ENCODE measurements at places on chromosomes 6 and 20. TPM values are rescaled to one million over a fixed set of nuclear protein-coding genes. Genes with fewer than 3 reads are reported as not detected.
A peak's percentile ranks its signal among the peaks of the same experiment; 100 is the strongest.

DNA sequence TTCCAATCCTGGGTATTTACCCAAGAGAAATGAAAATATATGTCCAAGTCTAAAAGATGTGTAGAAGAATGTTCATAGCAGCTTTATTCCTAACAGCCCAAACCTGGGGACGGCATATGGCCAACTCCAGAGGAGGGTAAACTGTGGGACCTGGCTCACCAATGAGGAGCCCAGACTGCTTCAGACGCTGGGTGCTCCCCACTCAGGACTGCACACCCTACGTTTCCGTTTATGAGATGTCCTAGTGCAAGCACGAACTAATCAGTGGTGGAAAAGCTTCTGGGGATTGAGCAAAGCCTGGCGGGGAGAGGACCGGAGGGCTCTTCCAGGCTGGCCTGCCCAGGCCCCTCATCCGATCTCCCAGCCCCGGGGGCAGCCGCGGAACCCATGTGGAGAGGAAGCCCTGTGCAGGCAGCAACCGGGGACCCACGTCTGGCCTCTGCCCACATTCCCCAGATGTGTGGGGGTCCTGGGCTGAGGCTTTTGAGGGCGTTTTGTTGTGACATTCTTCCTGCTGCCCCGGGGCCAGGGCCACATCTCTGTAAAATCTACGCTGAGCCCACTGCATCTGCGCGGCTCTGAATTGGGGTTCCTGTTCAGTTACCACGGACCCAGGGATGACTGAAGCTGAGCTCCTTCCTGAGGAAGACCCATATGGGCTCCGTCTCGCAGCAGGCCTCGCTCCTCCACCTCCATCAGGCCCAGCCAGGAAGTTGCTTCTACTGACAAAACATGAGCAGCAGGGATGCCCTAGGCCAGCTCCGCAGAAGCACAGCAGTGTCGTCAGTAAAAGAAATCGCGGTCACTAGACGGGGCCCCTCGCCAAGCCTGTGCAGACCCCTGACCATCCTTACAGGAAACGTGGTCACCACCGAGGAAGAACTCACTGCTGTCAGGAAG lies 188.0 kb downstream of the DLL1 start:
- no peak for DNase-seq

DNA sequence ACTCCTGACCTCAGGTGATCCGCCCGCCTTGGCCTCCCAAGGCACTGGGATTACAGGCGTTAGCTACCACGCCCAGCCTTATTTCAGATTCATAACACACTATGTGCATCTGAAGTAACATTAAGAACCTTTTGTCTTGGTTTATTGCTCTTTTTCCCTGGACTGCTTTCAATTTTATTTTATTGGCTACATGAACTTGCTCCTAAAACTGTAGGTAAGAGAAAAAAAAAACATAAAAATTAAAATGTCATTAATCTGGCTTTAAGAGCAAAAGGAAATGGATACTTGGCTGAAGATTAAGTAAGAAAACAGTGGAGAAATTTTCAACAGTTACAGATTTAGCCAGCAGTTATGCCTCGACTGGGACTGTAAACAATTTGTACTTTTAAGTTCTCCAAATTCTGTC lies 62.5 kb downstream of the GJA1 start:
- no peak for DNase-seq

DNA sequence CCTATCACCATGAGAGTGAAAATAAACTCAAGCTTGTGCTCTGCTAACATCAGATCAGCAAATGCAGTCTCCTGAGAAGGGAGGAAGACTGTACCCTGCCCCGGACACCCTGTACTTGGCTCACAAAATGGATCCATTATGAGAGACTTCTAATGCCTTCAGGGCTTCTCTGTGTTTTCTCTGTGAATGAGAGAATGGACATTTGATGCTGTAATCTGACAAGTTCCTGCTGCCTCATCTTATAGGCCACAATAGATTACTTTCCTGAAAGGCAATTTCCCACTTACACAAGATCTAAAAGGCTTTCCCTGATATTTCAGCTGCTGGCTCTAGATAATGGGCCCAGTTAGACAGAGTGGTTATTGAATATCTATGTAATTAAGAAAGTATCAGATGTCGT lies 117.2 kb downstream of the OTOR start:
- no peak for DNase-seq

DNA sequence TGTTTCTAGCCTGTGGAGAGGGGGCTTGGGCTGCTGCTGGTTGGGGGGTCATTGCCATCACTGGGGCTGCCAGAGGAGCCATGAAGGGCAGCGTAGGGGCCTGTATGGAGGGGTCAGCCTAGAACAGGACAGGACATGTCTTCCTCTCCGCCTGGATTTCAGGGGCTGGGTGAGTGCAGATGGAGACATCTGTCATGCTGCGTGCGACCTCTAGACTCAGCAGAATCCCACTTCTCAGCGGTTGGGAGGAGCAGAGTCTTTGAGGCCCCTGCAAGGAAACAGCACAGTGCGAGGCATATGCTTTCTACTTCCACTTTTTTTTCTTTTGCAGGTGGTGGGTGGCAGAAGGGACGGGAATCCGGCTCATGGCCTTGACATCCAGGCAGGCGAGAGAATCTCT lies 67.9 kb downstream of the EZR start:
- DNase-seq, result no peak

GRCh38 chr20:19113343-19113930 lies 99.0 kb upstream of the SLC24A3 start:
- DNase-seq, result no peak

DNA sequence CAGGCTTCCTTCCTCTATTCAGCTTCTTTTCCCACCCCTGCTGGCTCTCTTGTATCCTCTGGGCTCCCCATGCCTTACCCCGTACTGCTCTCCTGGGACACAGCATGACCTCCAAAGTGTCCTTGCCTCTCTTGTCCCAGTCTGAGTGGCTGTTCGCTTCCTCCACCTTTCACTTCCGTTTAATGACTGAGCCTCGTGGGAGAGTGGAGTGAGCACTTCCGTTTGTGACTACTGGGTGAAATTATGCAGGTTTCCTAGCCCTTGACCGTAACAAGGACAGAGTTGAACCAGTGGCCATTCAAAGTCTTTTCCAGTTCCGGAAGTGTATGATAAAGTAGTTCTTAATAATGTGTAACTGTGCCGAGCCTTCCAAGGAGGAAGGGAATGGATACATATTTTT lies 109.2 kb downstream of the ARID1B start:
- no peak for DNase-seq

GRCh38 chr6:139544701-139545057 lies 170.2 kb upstream of the CITED2 start:
- no peak for DNase-seq

GRCh38 chr6:158817728-158818580 lies 1.2 kb downstream of the EZR start:
- DNase-seq, result peak; percentile 60

GRCh38 chr20:14526891-14527290 lies 189.5 kb upstream of the FLRT3 start:
- no peak for DNase-seq

GRCh38 chr6:53179961-53180651 lies 31.5 kb upstream of the GCM1 start:
- no peak for DNase-seq

DNA sequence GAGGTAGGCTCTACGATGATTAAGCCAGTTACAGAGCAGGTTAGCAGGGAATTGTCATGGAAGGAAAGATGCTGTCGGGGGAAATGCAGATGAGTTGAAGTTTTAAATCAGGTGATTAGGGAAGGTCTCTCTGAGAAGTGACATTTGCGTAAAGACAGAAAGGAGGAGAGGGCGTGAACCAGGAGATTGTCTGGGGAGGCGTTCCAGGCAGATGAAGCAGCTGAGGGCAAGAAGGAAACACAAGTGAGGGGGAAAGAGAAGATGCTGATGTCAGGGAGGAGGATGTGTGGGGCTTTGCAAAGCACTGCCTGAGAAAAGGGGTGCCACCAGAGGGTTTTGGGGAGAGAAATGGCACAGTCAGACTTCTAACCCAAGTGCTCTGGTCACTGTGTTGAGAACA lies 2.5 kb upstream of the TMEM14B start:
- DNase-seq, result no peak

DNA sequence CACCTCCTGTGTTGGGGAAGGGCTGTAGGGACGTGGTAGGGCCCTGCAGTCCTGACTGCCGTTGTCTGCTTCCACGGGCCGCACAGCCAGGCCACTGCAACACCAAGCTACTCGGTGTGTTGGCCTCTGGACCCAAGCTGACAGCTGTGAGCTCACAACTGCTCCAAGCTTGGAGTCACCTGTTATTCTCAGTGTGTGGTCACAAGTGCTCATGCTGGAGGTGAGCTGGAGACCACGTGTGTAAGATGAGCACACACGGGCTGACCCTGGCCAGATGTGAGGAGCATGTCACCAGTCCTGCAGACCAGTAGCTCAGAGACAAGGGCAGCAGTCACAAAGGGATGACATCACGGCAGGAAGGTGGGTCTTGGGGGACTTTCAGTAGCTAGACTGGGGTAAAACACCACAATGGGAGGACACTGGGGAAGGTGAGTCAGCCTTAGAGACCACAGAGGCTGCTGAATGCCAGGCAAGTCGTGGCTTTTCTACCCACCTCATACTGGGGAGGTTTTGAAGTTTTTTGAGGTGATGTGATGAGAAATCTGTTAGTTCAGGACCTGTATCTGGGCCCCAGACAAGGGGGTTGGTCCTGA lies 87.3 kb downstream of the FAM120B start:
- no peak for DNase-seq

DNA sequence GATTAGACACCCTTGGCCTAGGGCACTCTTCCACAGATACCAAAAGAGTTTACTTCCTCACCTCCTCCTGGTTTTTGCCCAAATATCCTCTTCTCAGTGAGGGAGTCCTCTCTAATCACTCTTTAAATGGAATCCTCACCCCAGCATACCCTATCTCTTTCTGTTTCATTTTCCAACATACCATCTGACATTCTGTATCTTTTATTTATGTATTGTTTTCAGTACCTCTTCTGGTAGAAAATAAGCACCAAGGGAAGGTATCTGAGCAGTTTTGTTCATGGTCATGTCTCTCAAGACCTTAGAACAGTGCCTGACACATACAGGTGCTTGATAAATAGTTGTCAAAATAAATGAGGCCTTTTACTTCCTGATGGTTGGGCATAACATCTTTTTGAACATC lies 55.1 kb downstream of the KIAA0408 start:
- DNase-seq, result no peak

DNA sequence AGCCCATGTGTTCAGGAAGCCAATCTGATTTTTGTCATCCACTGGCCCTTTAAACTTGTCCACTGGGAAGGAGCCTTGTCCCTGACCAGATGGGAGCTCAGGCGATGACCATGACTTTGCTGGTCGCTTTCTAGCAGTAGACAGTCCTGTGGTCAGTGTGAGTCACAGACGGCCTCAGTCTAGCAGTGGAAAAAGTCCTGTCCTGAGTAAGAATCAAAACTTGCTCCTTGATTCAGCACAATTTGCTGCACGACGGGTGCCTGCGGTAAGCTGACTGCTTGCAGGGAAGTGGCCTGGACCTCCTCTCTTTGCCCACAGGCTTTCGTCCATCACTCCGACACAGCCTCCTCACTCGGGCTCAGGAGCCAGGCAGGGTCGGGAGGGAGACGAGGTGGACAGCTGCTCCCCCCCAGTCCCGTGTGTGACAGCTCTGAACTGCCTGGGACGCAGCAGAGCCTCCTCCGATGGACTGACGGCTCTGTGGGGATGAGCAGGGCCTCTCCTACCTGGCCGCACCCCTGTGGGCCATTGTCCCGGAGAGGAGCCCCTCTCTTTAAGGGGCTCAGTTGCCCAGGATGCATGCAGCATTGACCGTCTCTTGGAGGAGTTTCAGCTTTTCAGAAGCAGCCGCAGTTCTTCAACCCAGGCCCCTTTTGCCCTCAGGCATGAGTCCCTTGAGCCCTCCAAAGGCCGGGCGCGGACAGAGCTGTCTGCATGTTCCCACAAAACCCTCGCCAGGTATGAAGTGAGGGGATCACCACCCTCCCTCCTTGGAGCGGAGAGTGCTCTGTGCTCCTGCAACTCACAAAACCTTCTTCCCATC lies 209.2 kb downstream of the ANKRD60 start:
- DNase-seq, result no peak

- no peak for DNase-seq
These were observed 2.8 kb downstream of the TENT5A start for GRCh38 chr6:81749707-81750106.

DNA sequence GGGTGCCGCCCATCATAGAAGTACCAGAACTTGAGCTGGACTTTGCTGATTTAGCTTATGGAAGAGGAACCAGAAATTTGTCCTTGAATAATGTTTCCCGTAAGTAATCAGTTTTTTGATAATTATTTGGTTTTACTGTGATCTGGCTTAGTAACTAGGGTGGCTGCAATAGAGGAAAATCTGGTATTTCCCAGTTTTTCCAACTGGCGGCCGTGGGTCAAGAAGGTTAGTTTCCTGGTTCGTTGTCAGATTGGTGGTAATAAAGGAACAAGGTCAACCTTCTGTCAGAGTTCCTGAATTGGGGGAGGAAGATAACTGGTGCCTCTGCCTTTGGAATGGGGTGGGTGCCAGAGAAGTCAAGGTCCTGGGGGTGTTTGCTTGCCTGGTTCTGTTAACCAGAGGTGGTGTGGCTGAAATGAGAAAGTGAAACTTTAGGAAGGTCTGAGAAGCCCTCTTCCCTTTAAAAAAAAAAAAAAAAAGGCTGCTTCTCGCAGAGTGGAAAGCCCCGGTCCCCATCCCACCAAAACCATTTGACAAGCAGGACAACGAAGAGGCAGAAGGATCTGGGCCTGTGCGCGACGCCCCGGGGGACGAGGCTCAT lies at the start of gene CALHM6:
Gene CALHM6 (plus strand): TSS at position 45 of the 601 bp plus-strand sequence. CDS start 555 bp downstream, at position 600.
- DNase-seq, result peak; percentile 50

GRCh38 chr20:23159256-23159946 lies 73.3 kb upstream of the CD93 start:
- DNase-seq, result no peak

DNA sequence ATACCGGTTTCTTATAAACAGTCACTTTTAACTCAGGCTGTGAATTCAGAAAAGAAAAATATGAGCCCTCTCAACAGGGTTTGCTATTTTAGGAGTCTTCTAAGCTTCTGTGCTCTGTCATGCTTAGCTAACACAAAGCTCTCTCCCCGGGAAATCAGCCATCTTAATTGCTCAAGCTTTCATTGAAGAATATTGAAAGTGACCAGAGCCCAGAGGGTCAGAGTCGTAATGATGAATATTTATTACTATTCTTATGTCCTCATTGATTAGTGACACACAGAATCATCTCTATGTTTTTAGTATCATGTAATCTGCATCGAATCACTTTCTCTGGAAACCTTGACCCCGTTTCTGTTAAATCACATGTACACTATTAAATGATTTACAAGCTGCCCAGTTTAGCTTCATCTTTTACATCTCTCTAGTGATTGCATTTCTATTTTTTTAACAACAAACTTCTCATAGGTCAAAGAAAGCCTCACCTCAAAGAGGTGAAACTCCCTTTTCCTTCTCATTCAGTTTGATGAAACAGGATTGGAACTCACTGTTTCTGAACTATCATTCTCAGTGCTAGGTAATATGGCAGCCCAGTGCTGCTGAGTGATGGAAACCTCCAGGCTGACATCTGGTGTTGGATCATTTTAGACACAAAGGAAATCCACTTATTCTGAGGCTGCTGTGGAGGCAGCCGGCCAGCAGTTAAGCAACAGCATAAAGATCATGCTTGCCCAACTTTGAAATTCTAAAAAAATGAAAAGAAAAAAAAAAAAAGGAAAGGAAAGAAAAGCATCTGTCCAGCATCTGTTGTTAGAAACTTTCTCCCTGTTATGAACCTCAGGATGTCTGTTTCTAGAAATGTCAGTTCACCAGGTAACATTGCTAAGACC lies 96.3 kb downstream of the RFPL4B start:
- no peak for DNase-seq

CFAP61 gene
- total RNA-seq, result not detected

PGC gene
- not detected for total RNA-seq

SLC26A8 gene
- total RNA-seq, result 0.27 TPM

MUC21 gene
- under 0.01 TPM for total RNA-seq

OR2H2 gene
- under 0.01 TPM for total RNA-seq

RBL1 gene
- total RNA-seq, result 11.6 TPM

SPEF1 gene
- under 0.01 TPM for total RNA-seq

CLPSL1 gene
- not detected for total RNA-seq

SNHG17 gene
- 13.2 TPM for total RNA-seq

PHF1 gene
- total RNA-seq, result 22.9 TPM

MCHR2 gene
- total RNA-seq, result not detected

Measured in hematopoietic multipotent progenitor cell (in vitro differentiated cells).